A673 (cell line): ENCODE measurements at places on chromosomes 5 and 9. TPM values are rescaled to one million over a fixed set of nuclear protein-coding genes. Genes with fewer than 3 reads are reported as not detected.
A peak's percentile ranks its signal among the peaks of the same experiment; 100 is the strongest.

NR5A1 gene
- not detected in 2 replicates for total RNA-seq

GPR150 gene
- total RNA-seq: 0.13 and 0.15 TPM in 2 replicates

TAF11L5 gene
- 1.4 and 1.7 TPM in 2 replicates for total RNA-seq

GRCh38 chr9:138063033-138063432 lies 185.5 kb downstream of the CACNA1B start:
- no peak overlapping the region for H3K27ac ChIP-seq
- H3K4me3 ChIP-seq: no peak overlapping the region
- no peaks in the 10 kb centered on the region for H3K4me1 ChIP-seq

DNA sequence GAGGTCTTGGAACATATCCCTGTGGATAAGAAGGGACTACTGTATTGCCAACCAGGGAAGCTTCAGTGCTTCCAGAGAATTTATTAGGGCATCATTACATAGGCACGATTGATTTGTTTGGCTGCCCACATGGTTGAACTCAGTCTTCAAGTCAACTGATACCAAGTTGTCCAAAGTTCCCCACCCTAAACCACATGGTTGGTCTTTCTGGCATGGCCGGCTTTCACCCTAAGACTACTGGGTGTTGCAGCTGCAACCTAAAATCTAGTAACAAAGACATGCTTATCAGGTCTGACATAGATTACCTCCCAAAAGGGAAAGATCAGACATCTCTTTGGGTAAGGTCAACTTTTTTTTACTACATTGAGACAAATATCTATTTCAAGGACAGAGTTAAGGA lies 37.0 kb downstream of the FAF2 start:
- DNase-seq: no peak
- H3K4me1 ChIP-seq: no peaks in the 10 kb centered on the region
- H3K4me3 ChIP-seq: no peak overlapping the region
- no peaks in the 10 kb centered on the region for H3K27me3 ChIP-seq
- no peak overlapping the region for H3K27ac ChIP-seq

GRCh38 chr5:137582218-137582617 lies 83.1 kb upstream of the SPOCK1 start:
- H3K27me3 ChIP-seq: no peaks in the 10 kb centered on the region
- H3K4me3 ChIP-seq: no peak overlapping the region
- no peaks in the 10 kb centered on the region for H3K36me3 ChIP-seq
- peaks cover 10% of the 10 kb centered on the region for H3K4me1 ChIP-seq
- DNase-seq: no peak

DNA sequence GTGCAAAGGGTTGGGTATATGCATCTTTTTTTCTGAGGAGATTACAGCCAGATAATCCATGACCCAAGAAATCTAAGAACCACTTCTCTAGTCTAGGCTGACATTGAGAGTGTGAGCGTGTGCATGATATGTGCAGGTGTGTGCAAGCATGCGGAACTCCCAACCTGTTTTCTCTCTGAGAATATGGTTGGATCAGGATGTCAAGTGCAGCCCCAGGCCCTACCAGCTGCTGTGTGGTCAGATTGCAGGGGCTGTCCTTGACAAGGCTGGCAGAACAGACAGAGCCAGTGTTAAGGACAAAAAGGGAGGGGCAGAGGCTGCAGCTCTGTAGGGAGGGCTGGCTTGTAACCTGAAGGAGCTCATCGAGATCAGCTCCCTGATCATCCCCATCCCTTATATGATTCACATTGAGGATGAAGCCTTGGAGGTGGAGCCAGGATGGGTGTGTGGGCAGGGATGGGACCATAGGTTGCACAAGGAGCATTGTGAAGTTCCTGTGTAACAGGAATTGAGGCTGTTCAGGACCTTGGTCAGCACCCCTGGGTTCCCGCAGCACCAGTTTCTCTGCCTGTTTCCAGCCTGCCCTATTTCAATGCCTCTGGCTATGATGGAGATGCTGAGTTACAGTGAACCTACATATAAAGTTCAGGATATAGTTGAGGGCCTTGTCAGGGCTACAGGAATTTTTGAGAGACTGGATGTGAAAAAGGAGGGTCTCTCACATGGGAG lies 52.6 kb upstream of the ARAP3 start:
- H3K36me3 ChIP-seq: no peaks in the 10 kb centered on the region
- peak; percentile 55 for DNase-seq
- H3K4me3 ChIP-seq: no peak overlapping the region
- H3K4me1 ChIP-seq: no peaks in the 10 kb centered on the region
- H3K27me3 ChIP-seq: peaks cover 20% of the 10 kb centered on the region

DNA sequence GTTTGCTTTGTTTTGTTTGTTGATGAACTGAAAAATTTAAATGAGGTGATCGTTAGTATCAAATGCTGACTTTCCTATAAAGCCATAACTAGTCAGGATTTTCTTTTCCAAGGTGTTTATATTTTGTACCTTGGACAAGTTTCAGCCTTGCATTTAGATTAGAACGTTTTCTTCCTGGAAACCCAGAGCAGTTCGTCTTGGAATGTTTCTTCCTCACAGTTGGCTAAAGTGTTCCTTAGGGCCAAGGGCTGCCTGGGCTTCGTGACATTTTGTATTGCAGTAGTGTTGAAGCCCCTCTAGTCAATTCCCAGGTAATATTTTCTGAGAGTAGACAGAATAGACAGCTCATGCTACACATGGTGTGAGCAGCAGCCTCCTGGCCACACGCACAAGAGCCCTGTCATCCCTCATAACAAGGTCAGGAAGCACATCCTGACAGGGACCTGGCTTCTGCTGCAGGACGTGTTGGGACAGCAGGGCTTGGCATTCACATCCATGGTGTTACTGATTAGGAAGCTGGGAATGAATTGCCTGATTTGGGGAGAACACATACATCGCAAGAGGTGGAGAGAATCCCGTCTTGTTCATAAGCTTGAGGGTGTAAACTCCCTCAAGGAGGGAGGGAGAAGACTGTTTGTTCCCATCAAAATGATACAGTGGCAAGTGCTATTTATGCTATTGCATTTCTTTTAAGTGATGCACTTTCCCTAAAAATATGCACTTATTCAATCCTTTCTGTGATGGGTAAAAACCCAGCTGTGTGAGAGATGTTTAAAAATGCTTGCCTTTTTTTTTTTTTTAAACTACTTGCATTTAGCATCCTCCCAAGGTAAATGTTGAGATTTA lies 31.7 kb downstream of the FUBP3 start:
- H3K27me3 ChIP-seq: no peaks in the 10 kb centered on the region
- H3K36me3 ChIP-seq: peaks cover 53% of the 10 kb centered on the region
- H3K4me3 ChIP-seq: no peak overlapping the region
- no peak for DNase-seq

DNA sequence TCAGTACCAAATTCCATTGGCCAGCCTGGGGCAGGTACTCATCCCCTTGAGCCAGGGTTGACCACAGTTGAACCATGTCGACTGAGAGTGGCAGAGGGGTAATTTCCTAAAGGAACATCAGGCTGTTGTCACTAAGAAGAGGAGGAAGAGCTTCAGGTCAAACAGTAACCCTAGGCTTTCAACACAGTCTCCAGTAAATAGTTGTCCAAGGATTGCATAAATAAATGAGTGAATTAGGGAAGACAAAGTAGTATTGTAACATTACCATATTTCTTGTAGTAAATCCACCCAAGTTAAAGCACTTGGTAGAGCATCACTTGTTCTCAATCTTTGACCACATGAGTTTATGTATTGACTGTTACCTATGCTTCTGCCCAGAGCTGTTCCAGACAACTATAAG lies 7.4 kb downstream of the PSAT1 start:
- H3K4me3 ChIP-seq: no peak overlapping the region
- H3K27me3 ChIP-seq: no peaks in the 10 kb centered on the region
- peaks cover 95% of the 10 kb centered on the region for H3K36me3 ChIP-seq
- DNase-seq: no peak

DNA sequence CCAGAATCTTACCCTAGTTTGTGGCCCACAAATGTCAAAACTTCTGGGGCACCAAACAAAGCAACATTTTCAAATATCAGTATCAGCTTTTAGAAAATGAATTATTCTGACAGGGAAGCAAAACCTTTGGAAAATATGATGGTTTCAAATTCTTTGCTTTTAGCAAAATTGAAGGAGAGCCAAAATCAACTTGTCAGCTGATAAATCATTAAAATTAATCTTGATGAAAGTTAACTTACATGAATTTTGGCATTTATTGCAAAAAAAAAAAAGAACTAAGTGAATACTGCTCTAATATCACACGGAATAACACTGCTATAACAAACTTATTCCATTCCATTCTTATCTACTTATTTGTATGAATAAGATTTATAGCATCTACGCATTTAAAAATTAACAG lies 158.1 kb upstream of the TARS1 start:
- no peaks in the 10 kb centered on the region for H3K27me3 ChIP-seq
- no peaks in the 10 kb centered on the region for H3K36me3 ChIP-seq
- no peak overlapping the region for H3K4me3 ChIP-seq
- no peaks in the 10 kb centered on the region for H3K4me1 ChIP-seq
- no peak overlapping the region for H3K27ac ChIP-seq

DNA sequence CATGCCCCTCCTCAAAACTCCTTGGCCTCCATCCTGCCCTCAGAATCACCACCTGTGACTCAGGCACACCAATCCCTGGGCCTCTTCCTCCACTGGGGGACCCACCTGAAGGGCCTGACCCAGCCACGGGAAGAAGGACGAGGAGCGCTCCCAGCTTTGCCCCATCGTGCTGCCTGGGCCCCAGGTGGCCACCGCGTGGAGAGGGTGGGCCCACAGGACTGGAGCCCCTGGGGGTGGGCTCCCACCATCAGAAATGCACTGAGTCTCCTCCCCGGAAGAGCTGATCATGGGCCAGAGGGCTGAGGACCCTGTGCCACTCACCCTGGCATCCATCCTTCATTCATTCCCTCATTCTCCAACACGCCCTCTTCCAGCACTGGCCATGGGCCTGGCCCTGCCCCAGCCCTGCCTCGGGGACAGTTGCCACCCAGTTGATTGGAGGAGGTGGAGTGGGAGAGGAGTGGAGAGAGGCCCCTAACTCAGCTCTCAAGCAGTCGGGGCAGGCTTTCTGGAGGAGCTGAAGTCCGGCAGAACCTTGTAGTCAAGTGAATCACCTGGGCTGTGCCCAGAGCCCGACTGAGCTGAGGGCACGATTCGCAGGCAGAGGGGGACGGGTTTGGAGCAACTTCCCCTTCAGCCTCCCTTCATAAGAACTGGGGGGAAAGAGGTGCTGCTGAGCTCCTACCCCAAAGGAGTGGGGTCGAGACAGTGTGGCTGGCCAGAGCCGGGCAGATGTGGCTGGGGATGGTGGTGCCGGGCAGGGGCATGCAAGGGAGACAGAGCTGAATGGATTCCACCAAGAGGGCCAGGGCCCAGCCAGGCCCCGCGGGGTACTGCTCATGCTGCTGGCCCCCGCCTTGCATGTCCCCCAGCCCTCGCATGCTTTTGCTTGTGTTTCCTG lies 29.6 kb downstream of the DNM1 start:
- no peaks in the 10 kb centered on the region for H3K36me3 ChIP-seq
- H3K4me1 ChIP-seq: no peaks in the 10 kb centered on the region
- DNase-seq: no peak
- H3K4me3 ChIP-seq: no peak overlapping the region
- H3K27ac ChIP-seq: no peak overlapping the region
